ENCODE measurements at places on chromosomes 1 and 21.

- no peak for DNase-seq
These were observed 618.2 kb downstream of the BRINP3 start for GRCh38 chr1:189859385-189859977.

DNA sequence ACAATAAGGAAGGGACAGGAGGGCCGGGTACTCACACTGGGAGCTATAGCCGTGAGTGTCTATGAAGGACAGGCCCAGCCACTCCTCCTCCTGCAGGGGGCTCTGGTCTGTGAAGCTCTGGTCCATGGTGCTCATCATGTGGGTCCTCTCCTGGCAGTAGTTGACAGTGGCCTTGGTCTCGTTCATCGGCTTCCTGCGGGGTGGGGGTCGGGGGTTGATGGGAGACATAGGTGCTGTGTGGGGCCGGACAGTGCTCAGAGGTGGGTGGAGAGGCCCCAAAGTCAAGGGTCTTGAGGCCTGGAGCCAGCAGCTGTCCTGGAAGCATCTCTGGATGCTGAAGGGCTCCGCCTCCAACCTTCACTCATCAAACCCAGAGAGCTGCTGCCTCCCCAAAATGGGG, 260.4 kb downstream of the PTPRU start:
- DNase-seq, result no peak

GRCh38 chr1:183739082-183739481, 65.8 kb upstream of the RGL1 start:
- no peak for DNase-seq

- no peak for DNase-seq
These were observed 311.6 kb upstream of the USP24 start for GRCh38 chr1:55526716-55527115.

DNA sequence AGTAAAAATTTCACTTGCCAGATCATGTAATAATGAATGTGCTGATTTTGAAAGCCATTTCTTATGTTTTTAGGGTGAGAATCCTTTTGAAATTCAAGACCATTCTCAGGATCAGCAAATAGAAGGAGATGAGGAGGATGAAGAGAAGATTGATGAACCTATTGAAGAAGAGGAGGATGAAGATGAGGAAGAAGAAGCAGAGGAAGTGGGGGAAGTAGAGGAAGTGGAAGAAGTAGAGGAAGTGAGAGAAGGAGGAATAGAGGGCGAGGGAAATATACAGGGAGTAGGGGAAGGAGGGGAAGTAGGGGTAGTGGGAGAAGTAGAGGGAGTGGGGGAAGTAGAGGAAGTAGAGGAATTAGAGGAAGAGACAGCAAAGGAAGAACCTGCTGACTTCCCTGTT, 32.4 kb downstream of the ZNF326 start:
- no peak for DNase-seq

- DNase-seq, result no peak
These were observed 29.7 kb downstream of the SSBP3 start for GRCh38 chr1:54376430-54377039.

DNA sequence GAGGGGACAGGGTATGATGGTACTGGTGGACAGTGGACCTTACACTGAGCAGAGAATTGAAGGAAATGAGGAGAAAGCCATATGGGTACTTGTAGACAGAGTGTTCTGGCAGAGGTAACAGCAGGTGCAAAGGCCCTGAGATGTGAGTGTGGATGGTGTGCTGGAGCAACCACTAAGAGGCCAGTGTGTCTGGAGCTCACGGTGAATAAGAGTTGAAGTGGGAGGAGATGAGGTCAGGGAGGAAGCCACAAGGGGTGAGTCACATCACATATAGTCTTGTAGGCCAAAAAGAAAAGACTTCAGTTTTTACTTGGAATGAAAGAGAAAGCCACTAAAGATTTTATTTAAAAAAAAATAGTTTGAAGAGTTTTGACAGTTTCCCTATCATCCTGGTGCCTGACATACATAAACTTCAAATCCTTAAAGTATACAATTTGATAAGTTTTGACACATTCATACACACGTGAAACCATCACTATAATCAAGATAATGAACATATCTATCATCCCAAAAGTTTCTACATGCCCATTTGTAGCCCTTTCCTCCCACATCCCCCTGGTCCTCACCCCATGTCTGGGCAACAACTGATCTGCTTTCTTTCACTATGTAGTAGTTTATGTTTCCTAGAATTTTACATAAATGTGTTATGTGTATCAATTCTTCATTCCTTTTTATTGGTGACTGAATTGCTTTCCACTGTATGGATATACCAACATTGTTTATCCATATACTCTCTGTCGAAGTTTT, 148.4 kb downstream of the GPATCH2 start:
- DNase-seq, result no peak

GRCh38 chr21:26120828-26121227, 49.7 kb downstream of the APP start:
- no peak for DNase-seq

GRCh38 chr1:210294999-210295745, 33.5 kb upstream of the HHAT start:
- no peak for DNase-seq

DNA sequence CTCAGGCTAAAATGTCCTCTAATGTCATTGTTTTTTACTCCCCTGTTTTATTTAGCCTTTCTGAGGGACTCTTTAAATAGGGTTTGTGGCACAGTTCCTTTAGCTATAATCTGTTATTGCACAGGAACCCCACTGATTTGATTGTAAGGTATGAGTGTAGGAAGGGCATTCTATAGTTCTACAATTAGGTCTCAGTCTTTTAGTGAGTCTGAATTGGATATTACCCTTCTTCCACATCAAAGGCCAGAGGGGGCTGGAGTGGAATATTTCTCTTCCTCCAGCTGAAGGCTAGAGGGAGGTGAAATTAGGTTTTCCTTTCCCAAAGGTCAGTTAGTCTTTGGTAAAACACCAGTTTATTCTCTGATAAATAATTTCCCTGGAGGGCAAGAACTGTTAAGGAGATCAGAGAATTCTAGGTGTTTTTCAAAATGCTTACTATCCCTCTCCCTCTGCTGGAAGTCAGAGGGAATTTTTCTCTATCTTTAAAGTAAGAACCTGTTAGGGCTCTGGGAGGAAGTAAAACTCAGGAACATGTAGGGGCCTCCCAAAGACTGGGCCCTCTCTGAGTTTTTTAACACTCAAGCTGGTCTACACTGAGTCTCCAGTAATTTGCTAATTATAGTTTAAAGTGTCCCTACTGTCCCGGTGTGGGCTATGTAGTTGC, 176.3 kb upstream of the ZNHIT6 start:
- DNase-seq, result no peak

DNA sequence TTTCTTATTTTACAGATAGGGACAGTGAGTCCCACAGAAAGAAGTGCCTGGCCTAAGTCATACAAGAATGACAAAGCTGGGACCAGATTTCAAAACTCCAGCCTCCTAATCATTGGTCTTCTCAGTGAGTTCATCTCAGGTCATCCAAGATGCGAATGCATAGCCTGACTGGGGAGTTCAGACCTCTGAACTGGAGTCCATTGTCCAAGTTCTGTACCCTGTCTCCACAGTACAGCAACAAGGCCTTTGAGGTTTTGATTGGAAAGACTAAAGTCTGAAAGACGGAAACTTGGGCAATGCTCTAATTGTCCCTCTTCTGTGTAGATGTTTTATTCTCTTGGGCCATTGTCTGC, 62.0 kb downstream of the TNN start:
- no peak for DNase-seq

DNA sequence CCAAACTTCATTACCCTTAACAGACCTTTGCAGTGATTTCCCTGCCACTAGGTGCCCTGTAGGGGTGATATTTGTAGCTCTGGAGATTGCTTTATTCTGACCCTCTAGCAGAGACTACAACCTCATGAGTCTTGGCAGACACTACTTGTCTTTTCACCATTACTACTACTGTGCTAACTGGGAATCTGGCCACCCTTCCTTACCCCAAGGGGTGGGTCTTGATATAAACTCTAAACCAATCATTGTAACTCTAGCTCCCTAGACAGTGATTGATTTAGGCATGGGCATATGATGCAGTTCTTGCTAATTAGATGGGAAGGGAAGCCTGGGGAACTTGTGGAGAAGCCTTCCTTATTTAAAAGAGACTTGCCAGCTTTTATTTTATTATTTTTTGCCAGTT, 3.9 kb downstream of the KPNA6 start:
- DNase-seq, result no peak

- DNase-seq, result no peak
These were observed 51.0 kb downstream of the C4BPA start for GRCh38 chr1:207155028-207155427.

- DNase-seq, result no peak
These were observed 15.0 kb downstream of the ALPL start for GRCh38 chr1:21524220-21524619.

DNA sequence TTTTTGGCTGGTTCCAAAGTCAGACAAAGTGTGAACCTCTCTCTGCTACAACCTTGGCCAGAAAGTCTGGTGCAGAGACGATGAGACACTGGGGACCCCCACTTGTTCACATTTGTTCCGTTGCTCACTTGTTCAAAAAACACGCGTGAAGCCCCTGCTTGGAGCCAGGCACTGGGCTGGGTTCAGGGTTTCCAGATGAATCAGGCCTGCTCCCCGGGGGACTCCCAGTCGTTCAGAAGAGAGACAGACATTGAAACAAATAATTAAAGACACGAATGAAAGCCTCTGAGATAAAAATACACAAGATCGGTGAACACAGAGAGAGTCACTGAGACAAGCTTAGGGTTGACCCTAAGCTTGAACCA, 101.5 kb upstream of the RUNX3 start:
- no peak for DNase-seq

- peak; percentile 79 for DNase-seq
These were observed 65.7 kb downstream of the MAP3K7CL start for GRCh38 chr21:29195981-29196669.

DNA sequence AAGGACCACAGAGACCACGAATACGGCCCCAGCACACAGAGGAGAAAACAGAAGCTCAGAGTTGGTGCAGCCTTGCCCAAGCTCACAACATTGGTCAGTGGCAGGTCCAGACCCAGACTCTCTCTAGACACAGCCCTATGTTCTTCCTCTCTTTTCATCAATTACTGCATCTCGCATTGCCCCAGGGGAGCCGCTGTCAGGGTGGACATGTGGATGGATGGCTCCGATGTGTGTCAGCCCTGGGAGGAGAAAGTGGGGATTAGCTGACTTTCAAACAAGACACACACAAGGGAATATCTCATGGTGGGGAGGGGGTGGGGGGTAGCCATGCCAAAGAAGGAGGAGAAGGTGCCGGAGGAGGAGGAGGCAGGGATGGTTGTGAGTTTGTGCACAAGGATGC, 556.8 kb downstream of the NPHP4 start:
- DNase-seq, result no peak

DNA sequence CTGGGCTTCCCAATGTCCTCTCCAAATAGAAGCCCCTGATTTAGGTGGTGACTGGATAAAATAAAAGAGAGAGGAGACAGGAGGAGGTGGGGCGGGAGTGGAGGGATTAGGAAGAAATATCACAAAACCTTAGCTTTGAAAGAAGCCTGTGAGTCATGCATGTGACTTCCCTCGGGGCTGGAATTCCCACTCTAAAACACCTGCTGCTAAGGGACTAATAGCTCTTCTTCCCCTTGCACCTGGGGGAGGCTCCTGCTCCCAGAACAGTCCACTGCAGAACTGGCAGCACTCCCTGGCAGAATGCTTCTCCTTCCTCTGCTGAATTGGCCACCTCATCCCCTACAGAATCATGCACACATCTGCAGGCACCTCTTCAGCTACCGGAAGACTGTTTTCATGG, 207.2 kb downstream of the ATG4C start:
- DNase-seq, result no peak

- DNase-seq, result no peak
These were observed 104.3 kb downstream of the LACTBL1 start for GRCh38 chr1:22868331-22868730.

GRCh38 chr21:45136927-45137611, 62.7 kb downstream of the ADARB1 start:
- peak; percentile 54 for DNase-seq

GRCh38 chr21:33069994-33070743, at the start of gene OLIG1:
Gene OLIG1 (plus strand): TSS chr21:33070141. CDS start chr21:33070247, 106 bp downstream.
- DNase-seq, result no peak

- DNase-seq, result no peak
These were observed 35.1 kb downstream of the IL6R start for GRCh38 chr1:154440036-154440804.

GRCh38 chr1:51877434-51878307, 856 bp downstream of the NRDC start:
- peak; percentile 4 for DNase-seq

DNA sequence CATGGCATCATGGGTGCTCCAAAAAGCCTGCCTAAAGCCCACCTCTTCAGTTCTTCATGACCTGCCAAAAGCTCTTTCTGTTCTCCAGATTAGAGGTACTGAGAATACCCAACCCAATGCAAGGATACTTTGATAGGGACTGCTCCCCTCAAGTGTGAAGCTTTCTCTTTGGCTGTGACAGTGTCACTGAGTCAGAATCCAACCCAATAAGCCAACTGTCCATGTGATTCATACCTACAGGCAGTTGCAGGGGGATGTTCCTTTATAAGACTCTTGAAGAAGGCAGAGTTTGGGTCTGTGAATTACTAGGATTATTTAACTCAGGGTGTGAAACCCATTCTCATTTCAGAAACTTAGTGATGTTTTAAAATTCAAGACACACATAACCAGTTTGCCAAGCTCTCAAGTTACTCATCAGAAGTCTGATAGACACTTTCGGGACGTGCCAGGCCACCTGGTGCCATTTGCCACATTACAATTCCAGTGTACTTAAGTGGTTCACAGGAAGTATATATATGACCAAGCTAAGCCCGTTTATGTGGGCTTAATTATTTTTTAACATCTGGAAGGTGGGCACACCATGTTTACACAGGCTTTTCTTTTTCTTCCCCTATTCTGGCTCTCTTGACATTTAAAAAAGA, 265.8 kb downstream of the NFIA start:
- no peak for DNase-seq

DNA sequence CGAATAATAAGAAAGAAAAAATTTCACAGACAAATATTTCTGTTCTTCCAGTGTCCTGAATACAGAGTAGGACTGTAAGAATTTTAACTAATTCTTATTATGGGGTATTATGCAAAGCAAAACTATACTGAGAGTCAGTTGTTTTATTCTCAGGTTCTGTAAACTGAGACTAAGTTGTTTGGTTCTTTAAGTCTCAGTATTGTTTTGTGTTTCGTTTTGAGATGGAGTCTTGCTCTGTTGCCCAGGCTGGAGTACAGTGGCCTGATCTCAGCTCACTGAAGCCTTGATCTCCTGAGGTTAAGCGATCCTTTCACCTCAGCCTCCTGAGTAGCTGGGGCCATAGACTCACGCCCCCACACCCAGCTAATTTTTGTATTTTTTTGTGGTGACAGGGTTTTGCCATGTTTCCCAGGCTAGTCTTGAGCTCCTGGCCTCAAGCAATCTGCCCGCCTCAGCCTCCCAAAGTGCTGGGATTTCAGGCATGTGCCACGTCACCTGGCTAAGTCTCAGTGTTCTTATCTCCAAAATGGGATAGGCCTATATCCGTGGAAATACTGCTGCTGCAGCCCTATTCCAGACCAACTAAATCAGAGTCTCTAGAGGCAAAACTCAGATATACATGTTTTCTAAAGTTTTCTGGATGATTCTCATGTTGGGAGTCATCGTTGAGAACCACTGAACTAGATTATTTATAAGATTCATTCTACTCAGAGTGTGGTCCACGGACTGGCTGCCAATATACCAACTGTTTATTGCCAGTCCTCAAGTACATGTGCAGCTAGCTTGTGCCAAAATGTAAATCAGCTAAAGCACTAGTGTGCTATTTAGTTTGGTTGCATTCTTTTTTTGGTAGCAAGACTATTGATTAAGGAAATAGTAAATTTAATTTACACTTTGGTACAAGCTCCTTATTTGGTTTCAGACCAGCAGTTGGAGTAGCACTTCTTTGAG, 116.6 kb downstream of the HS2ST1 start:
- DNase-seq, result no peak
